Activated CD4-positive, alpha-beta T cell treated with anti-CD3 and anti-CD28 coated beads for 24 hours (primary cell): ENCODE measurements at places on chromosomes 4 and X.

DNA sequence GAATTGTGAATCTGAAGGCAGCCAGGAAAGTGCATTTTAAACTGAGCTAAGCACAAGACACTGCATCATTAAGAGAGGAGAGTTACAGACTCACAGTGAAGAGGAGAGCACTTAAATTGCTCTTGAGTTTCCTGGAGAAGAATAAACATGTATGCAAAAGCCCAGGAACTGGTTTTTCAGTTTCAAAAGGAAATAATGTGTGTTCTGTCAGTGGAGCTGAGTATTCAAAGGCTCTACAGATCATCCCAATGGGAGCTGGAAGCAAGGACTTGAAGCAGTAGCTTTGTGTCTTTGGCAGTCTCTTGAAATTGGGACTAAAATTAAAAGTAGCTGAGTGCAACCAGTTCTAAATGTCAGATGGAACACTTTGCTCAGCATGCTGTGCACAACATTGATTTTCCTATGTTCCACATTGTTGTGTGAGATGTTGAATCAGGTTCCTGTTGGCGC is 147.5 kb upstream of the ANK2 start:
- DNase-seq, result no peak

GRCh38 chr4:77990456-77990855 is 66.7 kb upstream of the FRAS1 start:
- DNase-seq, result no peak

DNA sequence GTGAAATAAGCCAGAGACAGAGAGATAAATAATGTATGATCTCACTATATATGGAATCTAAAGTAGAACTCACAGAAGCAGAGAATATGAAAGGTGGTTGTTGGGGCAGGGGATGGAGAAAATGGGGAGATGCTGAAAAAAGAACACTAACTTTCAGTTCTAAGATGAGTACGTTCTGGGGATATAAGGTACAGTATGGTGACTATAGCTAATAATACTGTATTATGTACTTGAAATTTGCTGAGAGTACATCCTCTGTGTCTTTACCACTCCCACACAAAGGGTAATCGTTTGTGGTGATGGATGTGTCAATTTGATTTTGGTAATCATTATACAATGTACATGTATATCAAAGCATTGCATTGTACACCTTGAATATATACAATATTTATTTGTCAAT is 6.6 kb downstream of the FBXL5 start:
- no peak for DNase-seq

- DNase-seq, result no peak
These were observed 179.6 kb downstream of the CENPC start for GRCh38 chr4:67365661-67366245.
